Hematopoietic multipotent progenitor cell treated with erythropoietin and hydrocortisone succinate and interleukin-3 and kit ligand, for 6 days (in vitro differentiated cells): ENCODE measurements at places on chromosomes 2 and 18.

DNA sequence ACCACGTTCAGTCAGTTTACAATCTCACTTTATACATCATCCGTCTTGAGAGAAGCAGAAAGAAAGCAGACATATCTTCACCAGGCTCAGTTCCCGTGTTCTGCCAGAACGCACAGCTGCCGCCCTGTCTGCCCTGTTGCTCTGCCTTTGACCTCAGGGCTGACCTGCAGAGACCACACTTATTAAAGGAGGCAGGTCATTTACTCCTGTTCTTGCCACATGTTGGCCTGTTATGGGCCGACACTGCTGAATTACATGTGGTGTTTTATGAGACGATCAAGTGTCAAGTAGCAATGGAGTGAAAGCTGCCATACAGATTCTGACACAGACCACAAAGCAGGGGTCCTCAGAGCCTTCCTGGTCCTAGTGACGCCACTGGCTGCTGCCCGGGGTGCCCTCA lies 232.2 kb downstream of the TTC32 start:
- DNase-seq, result no peak

- no peak for DNase-seq
These were observed 23.2 kb downstream of the SLC40A1 start for GRCh38 chr2:189557373-189557772.

DNA sequence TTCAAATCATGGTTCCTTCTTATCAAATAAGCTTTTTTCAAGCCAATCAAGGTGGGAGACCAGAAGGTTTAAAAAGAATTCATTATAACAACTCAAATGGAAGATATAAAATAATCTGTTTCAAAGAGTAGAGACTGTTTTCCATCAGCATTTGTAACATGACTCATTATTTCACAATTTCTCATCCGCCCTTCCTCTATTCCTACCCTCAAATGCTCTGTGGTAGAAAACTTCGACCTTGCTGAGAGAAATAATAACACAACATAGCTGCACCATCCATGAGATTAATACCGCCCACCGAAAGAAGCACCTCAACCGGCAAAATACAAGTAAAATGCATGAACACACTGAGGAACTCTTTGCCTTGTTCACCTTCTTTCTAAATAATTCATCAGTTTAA lies 2039.2 kb upstream of the CELF4 start:
- DNase-seq, result no peak

GRCh38 chr2:84931384-84931821 lies 25.9 kb downstream of the TMSB10 start:
- DNase-seq, result no peak

DNA sequence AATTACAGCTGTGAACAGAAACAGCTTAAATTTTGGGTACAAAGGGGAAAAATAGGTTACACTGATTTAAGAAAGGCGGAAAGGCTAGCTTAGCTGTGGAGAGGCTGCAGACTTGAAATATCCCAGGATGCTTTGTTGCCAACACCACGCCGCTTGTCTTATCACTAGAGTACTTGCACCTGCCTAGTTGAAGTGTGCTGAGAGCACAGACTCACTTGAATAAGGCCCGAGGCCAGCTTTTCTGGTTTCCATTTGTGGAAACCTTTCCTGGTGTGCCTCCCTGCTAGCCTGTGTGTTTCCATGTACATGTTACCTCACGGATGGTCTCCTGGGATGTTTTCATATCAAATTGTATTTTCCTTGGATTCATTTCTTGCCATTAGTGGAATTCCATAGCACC lies 3.2 kb downstream of the CABLES1 start:
- peak; percentile 57 for DNase-seq

GRCh38 chr18:52008330-52008729 lies 331.7 kb upstream of the DCC start:
- no peak for DNase-seq

DNA sequence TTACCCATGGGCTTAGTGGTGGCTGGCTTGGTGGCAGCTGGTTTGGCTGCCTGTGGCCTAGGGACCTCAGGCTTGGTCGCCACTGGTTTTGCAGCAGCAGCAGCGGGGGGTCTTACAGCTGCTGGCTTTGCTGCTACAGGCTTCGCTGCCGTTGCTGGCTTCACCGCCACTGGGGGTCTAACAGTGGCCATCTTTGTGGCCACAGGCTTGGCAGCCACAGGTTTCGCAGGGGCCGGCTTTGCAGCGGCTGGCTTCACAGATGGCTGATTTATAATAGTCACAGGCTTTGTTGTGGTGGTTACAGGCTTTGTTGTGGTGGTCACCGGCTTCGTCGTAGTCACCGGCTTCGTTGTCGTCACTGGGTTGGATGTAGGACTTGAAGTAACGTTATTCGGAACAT lies 77.8 kb downstream of the COL6A3 start:
- DNase-seq, result no peak

DNA sequence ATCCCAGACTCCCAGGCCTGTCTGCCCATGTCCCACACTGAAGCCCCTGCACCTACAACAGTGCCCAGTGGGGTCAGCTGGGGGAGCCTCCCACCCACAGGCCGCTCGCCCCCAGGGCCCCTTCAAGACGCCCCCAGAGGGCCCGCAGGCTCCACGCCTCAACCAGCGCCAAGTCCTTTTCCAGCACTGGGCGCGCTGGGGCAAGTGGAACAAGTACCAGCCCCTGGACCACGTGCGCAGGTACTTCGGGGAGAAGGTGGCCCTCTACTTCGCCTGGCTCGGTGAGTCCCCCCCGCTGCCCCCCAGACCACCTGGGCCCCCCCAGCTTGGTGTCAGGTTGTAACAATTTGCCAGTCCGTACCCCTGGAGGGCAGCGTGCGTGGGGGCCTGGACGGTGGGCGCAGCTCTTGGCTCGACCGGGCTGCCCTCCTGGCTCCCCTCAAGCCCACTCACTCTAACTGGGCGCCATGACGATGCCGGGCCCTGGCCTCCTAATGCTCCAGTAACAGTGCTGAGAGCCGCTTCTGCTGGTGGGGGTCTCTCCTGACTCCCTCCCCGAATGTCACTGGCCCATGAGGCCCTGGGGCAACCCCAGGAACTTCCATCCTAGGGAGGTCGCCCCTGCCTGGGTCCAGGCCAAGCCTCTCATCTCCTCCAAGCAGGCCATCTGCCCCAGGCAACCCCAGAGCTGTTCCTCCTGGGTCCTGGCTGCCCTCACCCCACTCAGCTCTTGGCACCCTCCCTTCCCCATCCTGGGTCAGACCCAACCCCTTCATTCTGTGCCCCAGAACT lies 14.9 kb downstream of the ANO7 start:
- DNase-seq, result no peak

DNA sequence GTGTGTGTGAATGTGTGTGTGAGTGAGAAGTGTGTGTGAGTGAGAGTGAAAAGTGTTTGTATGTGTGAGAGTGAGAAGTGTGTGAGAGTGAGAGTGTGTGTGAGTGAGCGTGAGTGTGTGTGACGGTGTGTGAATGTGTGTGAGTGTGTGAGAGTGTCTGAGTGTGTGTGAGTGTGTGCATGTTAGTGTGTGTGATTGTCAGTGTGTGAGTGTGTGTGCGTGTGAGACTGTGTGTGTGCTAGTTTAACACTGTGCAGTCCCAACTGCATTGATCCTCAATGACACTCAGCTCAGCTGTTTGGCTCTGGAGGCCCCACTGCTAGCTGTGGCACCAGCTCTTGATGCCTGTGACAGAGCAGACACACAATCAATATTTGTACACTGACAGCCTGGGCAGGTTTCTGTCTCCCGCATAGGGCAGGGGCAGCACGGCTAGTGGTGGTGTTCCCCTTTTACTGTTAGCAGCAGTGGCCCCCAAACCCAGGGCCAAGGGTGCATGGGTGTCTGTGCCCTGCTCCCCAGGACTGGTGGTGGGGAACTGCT lies 135.0 kb downstream of the INHBB start:
- DNase-seq, result no peak

- DNase-seq, result no peak
These were observed 17.3 kb upstream of the FEZ2 start for GRCh38 chr2:36615222-36615621.

DNA sequence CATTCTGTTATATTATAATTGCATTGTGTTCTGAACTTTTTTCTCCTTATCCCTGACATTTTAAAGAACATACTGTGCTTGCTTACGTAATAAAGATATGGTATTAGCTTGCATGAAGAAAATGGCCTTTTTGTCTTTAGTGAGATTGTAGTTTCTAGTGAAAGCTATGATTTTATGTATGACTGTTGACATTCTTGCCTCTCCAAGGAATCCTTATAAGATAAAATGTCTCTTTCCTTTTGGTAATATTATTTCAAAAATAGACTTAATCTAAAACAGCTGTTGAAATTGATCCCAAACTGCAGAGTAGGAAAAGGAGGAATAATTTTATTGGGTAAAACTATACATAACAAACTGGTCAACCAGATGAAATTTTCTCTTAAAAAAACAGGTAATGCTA lies 40.8 kb upstream of the CCDC102B start:
- DNase-seq, result no peak

GRCh38 chr18:76113101-76113500 lies 381.9 kb downstream of the ZNF516 start:
- DNase-seq, result no peak
